Panc1 (cell line): ENCODE measurements at places on chromosomes 7 and 10.

GRCh38 chr10:17771017-17771416 lies 19.0 kb downstream of the TMEM236 start:
- no peak for DNase-seq

GRCh38 chr10:122147663-122148062 lies 123.4 kb upstream of the BTBD16 start:
- DNase-seq: no peak

DNA sequence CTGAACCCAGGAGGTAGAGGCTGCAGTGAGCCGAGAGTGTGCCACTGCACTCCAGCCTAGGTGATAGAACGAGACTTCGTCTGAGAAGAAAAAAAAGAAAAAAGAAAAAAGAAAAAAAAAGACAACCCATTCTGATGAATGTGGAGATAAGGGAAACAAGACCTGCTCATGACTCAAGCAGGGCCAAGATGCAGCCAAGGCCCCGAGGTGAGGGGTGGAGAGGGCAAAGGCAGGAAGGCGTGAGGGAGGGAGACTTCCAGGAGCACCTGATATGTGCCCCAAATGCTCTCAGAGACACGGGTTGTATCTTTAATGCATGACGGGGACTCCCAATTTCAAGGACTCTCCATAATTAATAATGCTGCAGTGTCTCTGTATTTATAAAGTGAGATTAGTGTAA lies 134.6 kb downstream of the PIP4K2A start:
- no peak for DNase-seq

GRCh38 chr10:78559661-78560340 lies 509.0 kb upstream of the ZMIZ1 start:
- DNase-seq: no peak

GRCh38 chr10:125455431-125455830 lies 227.5 kb downstream of the TEX36 start:
- DNase-seq: no peak

- DNase-seq: no peak
These were observed 39.8 kb downstream of the ASB4 start for GRCh38 chr7:95525503-95525902.

DNA sequence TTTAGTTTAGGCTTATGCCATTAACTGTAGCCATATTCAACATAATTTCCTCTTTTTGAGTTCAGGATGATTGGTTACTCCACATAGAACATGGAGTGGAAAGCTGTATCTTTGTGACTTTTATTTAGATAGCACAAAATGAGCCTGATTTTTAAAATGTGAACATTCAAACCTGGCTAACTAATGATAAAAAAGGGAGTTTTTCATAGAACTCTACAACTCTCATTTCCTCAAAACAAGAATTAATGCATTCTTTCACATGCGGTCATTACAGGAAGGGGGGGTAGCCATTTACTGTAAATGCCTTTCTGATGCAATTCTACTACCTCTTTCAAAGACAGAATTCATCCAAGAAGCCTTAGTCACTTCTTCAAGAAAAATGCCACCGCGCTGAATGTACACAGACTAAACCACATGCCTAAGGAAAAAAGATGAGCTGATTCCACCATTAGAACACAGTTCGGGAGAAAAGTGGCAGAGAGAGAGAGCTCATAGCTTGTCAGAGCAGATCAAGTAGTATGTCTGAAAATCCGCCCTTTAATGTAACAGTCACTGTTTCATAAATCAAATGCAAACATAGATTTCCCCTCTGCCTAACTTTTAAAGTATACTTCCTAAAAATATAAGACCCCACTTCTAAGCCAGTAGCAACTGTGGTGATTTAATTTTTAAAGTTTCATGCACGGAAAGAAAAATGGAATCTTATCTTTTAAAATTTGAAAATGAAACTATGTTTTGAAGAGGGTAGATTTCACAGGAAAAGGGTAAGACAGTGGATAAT lies 226.4 kb upstream of the KLF14 start:
- DNase-seq: peak; percentile 89

GRCh38 chr7:135405969-135406368 lies 103.9 kb downstream of the CNOT4 start:
- no peak for DNase-seq

- no peak for DNase-seq
These were observed 262.2 kb downstream of the KIF20B start for GRCh38 chr10:89963451-89964102.

DNA sequence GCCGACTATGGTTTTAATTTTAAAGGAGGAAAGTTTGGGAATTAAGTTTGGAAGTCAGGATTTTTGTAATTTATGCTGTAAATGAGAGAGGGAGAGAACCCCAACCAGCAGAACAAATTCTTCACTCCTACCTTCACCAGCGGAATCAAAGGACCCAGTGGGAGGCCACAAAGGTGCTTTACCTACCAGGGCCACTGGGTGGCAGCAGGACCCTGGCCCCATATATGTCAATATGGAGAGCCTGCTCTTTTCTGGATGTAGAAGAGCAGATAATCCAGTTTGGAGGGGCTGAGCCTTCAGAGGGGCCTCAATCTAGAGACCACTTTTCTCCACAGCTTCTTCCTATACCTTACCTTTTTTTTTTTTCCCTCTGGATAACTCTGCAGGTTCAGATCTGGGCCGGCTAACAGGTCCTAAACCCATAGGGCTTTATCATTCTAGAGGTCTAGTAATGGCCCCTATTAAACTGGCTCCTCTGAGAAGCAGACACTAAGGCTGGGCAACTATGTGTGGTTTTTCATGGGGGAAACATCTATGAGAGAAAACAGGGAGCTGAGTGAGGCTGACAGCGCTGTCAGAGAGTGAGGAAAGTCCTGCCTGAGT lies 8.5 kb upstream of the SCD start:
- DNase-seq: no peak

- DNase-seq: no peak
These were observed 134.1 kb upstream of the EEPD1 start for GRCh38 chr7:36018816-36019484.

DNA sequence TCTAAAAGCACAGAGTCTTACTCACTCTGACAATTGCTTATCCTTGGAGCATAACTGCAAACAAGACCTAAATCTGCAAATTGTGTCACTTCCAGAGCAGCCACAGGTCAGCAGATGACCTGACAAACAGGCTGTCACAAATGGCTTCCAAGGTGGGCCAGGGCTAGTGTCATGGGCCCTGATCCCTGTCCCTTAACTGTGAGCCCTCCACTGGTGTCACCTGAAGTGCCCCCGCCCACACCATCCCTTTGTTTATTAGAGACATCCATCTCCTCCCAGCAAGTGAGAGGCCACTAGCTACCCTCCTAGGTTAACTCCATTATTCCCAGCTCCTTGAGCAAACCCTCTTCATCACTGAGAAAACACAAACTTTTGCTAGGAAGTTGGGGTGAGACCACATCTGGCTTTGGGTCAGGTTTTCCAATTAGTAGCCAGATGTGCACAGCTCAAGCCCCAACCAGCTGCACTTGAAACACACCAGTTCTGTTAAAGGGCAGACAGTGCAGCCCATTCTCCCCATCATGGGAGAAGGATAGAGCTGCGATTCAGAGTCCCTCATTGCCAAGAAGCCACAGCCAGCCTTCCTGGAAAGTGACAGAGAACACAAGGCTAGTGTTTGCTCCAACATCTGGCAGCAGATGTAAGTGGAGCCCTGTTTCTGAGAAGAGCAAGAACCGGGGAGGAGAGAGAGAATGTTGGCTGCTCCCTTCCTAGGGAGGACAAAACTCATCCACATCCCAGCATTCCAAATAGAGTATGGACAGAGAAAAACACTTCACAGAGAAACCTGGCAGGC lies 75.7 kb upstream of the NANOS1 start:
- DNase-seq: no peak

DNA sequence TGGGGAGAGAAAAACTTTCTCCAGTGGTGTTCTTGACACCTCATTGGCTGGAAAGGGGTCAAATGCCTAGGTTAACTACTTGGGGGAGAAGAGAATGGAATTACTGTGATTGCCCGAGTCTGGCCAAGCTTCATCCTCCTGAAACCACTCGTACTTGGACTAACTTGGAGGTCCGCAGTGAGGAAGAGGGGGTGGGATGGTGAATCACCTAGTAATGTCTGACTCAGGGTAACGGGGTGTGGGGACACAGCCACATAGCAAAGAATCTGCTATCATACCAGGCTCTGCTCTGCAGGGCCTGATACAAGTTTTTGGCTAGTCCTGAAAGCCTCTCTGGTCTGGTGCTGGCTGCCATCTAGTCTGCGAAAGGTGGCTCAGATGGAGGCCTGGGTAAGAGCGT lies 190.9 kb downstream of the RPS24 start:
- no peak for DNase-seq

DNA sequence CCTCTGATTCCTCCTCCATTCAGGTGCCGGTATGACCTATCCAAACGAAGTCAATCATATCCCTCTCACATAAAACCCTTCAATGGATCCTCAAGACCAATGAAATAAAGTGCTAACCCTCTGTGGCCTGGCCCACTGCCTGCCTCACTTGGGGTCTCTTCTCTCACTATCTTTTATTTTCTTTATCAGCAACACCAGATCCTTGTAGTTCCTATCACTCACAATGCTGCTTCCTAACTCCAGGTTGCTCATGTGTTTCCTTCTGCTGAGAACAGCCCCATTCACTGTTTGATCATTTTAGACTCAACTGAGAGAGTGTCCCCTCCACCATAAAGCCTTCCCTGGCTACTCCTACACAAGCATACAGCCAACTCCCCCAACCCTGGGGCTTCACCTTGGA lies 180.6 kb downstream of the DOCK4 start:
- DNase-seq: no peak

DNA sequence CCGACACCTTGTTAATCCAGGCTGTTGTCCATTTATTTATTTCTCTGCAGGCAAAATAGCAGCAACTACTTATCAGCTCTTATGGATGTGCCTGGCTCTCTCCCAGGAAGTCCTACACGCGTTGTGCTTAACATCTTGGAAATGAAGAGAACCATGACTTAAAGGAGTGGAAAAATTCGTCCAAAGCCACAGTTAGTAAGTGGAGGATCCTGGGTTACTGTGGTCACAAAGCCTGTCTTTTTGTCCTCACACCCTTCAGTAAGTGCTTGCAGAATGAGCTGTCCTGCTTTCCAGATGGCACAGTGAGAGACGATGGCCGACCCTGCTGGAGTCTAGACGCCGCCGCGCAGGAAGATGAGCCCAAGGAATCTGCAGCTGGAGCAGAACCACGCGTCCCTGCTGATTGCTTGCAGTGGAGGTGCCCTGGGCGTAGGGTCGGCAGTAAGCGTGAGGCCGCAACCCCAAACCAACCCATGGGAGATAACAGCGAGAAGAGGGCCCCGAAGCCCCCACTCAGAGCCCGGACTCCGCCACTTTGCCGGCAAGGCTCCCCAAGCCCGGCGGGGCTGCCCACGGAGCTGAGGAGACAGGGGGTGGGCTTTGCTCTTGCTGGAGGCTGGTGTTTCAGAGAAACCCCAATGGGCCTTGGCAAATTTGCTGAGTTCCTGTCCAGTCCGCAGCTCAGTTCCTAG lies 178.6 kb downstream of the CXCL12 start:
- DNase-seq: no peak

GRCh38 chr7:136528329-136528728 lies 340.1 kb upstream of the CHRM2 start:
- DNase-seq: no peak

DNA sequence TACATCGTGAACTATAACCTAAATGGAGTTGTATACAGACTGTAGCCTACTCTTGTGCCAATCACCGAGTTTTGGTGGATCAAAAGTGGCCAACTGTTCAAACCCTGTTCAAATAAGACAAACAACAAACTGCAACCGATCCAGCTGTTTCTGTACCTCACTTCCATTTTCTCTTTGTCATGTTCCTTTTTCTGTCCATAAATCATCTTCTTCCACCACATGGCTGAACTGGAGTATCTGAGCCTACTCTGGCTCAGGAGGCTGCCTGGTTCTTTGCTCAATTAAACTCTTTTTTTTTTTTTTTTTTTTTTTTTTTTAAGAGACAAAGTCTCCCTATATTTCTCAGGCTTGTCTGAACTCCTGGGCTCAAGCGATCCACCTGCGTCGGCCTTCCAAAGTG lies 59.0 kb upstream of the NPVF start:
- no peak for DNase-seq

DNA sequence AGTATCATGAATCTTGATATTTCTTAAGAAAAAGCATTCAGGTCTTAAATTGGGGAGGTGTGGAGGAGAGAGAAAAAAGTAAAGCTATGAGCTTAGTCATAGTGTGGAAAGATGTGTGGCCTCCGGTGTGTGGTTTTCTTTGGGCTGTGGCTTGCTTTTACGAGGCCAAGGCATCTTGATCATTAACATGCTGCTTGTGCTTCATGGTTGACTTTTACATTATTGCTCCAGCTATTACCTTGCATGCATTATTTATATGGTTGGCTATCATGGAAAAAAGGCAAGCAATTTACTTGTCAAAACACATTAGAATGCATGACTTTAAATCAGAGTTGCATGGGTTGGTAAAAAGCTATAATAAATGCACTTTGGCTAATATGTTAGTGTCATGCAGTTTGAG lies 300.7 kb upstream of the ADARB2 start:
- DNase-seq: no peak

GRCh38 chr7:40230101-40230500 lies 95.3 kb downstream of the SUGCT start:
- DNase-seq: no peak

- no peak for DNase-seq
These were observed 92.0 kb downstream of the ARHGAP22 start for GRCh38 chr10:48512861-48513260.

GRCh38 chr10:68133523-68133922 lies 24.2 kb downstream of the MYPN start:
- DNase-seq: no peak

- no peak for DNase-seq
These were observed 252.7 kb upstream of the PTER start for GRCh38 chr10:16184096-16184597.

GRCh38 chr10:91865562-91866081 lies 43.7 kb downstream of the FGFBP3 start:
- DNase-seq: no peak

- no peak for DNase-seq
These were observed 11.0 kb downstream of the TBC1D12 start for GRCh38 chr10:94413361-94413760.

- no peak for DNase-seq
These were observed 110.3 kb downstream of the RNF133 start for GRCh38 chr7:122588621-122589020.

DNA sequence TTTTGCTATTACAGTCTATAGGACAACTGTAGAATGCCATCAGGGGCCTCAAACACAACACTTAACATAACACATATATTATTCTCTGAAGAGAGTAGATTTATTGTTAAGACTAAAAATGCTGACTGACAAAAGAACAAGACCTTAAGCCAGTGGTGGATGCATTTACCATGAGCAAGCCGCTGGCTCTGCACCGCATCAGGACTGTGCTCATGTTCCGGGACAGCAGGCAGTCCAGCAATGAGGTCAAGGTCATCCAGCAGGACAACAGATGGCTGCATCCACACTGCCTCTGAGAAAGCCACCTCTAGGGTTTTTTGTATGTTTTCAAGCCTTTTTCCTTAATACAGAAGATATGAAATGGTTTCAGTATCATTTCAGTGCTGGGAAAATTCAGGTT lies 23.8 kb downstream of the PEX1 start:
- DNase-seq: no peak

- no peak for DNase-seq
These were observed 33.6 kb downstream of the VSTM4 start for GRCh38 chr10:49081547-49082275.

GRCh38 chr7:82044497-82045080 lies 274.7 kb upstream of the HGF start:
- DNase-seq: peak; percentile 54

GRCh38 chr7:105742787-105743186 lies 133.6 kb downstream of the ATXN7L1 start:
- no peak for DNase-seq
